ENCODE measurements at places on chromosomes 2 and 18.

GRCh38 chr2:88603146-88603545 is 24.1 kb downstream of the EIF2AK3 start:
- DNase-seq, result peak; percentile 56

- DNase-seq, result no peak
Observed at GRCh38 chr2:120347396-120348060, 1.6 kb downstream of the INHBB start.

DNA sequence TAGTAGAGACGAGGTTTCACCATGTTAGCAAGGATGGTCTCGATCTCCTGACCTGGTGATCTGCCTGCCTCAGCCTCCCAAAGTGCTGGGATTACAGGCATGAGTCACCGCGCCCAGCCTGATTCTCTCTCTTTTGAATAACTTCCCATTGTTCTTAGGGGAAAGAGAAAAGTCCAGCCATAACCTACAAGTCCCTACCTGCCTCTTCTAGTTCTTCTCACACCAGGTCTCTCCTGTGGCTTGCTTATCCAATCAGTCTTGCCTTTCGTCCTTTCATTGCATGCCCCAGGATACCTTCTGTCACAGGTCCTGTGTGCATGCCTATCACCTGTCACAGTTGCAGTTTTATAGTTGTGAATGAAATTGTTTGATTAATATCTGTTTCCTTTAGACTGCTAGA is 148.1 kb downstream of the SLC4A3 start:
- no peak for DNase-seq

DNA sequence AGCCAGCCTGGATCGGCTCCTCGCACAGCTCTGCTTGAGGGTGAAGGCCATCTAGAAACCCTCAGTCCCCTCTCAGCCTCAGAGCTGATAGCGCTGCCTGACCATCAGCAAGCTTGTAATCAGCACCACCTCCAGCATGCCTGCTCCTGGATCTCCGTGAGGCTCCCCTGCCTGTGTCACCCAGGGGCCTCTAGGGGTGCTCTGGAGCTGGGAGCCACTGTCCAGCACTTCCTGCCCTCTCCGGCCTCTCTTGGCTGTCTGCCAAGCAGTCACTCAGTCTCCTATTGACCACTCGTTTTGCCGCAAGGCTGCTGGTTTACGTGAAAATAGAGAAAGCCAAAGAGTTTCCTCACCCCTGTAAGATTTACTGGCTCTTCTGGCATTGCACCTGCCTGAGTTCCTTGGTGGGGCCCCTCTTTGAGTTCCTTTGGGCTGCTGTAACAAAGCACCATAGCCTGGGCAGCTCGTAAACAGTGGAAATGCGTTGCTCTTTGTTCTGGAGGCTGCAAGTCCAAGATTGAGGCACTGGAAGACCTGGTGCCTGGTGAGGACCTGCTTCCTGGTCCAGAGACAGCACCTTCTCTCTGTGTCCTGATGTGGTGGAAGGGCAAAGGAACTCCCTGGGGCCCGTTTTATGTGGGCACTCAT is 17.9 kb downstream of the CAPN10 start:
- peak; percentile 88 for DNase-seq

DNA sequence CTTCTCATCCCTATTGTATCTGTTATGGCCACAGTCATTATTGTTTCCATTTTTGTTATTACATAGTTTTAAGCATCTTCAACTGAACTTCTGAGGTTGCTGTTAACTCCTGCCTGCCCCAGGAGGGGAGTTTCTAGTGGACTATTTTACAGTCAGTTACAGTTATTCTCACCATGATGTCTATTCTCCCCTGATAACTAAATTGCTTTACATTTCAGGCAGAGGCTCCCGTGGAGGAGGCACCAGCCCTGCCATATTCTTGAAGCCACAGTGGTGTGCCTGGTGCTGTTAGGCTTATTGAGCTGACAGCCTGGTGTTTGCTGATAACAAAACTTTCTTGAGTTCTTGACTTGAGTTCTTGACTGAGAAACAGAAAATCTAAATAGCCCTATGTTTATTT is 256.4 kb downstream of the TFCP2L1 start:
- DNase-seq, result no peak

GRCh38 chr2:35463805-35464596 is 891.6 kb upstream of the CRIM1 start:
- DNase-seq, result peak; percentile 53

DNA sequence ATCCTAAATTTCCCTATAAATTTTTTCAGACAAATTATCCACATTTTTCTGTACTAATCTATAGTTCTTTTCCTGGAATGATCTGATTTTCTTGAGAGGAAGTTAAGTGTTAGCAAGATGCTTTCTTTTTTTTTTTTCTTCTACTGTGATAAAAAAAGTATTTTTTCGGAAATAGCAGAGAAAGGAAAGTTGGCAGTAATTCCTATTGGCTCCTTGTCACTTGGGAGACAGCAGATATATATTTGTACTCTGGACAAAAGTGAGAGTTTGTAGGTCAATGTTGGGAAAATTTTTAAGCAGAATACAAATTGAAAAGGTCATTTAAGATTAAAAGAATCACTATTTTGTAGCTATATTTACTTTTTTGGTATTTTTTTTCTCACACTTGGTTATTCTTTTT is 635.7 kb upstream of the NRXN1 start:
- DNase-seq, result no peak

DNA sequence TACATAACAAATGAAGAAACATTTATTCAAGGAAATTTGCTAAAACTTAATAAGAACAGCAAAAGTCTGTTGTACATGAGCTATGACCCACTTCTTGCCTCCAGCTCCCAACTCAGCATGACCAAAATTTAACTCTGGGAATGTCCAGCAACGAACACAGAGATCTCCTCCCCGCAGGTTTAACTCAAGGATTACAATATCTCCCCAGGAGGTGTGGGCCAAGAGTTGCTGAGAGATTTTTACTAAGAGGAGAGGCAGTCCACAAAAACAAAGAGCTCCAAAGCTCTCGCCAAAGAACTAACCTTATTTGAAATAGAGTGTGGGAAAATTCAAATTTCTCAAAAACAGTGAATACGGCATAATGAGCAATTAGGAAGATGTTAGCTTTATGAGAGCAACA is 318.5 kb downstream of the GRB14 start:
- DNase-seq, result no peak

Data from A172 (cell line).